Stomach (tissue), 19 donors: ENCODE measurements at places on chromosomes 3 and 15. TPM values are rescaled to one million over a fixed set of nuclear protein-coding genes. Genes with fewer than 3 reads are reported as not detected.

DNA sequence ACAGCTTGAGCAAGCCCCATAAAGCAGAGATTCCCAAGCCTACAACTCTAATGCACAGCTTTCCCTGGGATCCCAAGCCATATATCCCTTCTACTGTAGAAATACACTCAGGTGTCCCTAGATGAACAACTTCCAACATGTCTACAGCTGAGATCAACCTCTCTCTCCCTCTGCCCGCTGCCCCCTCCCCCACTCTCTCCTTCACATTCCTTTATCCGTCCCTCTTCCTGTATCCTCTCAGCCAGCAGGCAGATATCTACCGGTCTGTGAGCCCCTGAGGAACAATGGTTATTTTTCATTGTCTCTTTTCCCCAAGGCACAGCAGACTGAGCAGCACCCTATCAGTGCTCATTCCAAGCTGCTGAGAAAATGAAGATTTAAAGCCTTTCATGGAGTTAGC lies 138.6 kb downstream of the SUCLG2 start:
- no peak for DNase-seq

DNA sequence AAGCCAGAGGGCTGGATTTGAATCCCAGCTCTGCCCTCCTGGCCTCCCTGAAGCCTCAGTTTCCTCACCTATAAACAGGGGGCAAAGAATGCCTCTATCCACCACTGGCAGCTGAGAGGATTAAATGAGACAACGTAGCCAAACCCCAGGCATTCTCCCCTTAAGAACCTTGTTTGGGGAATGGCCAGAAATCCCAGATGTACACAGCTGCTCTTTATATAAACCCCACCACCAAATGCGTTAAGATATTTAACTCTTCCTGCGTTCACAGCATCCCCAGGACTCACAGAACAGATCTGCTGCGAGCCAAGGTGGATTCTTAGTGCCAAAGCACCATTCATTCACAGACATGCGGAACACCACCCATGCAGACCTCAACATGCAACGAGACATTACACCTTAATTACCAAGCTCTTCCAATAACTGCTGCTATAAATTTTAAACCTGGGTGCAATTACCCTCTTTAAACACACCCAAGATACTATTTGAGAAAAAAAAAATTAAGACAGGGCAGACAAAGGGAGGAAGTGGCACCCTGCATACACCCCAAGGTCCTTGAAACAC lies 5.2 kb downstream of the TLE3 start:
- DNase-seq: no peak

DNA sequence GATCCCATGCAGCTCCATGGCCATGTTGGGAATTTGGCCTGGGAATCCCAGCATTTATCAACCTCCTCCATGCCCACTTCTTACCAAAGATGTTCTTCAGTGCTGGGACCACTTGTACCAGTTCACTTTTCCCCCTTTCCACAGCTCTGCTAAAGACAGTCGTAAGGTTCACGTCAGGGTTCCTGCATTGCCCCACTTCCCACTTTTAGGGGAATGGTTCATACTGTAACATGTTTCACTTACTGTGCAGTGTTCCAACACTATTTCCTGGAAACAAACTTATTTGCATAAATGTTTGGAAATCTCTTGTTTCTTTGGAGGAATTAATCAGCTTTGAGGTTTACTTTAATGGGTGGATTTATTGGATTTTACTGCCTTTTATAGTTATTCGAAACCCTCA lies 17.0 kb downstream of the APH1B start:
- no peak for DNase-seq

DNA sequence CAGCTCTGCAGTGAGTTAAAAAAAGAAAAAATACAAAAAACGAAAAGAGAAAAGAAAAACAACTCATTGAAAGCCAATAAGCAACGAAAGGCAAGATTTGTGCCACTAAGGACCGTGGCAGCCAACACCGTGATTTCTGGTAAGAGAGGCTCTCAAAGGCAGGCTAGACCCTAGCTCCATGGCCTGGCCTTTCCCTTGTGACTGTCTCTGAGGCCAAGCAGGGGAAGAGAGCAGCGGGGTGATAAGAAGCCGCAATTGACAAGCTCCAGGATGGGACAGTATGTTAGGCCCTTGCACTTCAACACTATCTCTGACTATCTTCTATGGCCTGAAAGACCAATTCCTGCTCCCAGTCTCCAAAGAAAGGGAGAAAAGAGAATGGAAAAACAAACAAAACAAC lies 12.4 kb downstream of the APOD start:
- no peak for DNase-seq

Gene NT5DC2
- total RNA-seq: 23.7 TPM

DNA sequence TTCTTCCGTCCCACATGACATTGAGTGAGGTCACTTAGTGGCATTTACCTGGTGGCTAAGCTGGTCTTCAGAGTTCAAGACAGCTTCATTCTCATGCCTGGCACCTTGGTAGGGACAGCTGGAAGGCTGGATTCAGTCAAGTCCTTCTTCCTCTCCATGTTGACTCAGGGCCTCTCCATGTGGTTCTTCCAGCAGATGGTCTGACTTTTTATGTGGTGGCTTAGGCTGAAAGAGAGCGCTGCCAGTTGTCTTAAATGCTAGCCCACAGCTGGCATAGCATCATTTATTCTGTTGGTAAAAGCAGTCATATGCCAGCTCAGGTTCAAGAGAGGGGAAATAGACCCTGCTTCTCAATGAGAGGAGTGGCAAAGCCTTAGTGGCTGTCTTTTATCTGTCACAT lies 53.0 kb upstream of the CTDSPL start:
- no peak for DNase-seq

DNA sequence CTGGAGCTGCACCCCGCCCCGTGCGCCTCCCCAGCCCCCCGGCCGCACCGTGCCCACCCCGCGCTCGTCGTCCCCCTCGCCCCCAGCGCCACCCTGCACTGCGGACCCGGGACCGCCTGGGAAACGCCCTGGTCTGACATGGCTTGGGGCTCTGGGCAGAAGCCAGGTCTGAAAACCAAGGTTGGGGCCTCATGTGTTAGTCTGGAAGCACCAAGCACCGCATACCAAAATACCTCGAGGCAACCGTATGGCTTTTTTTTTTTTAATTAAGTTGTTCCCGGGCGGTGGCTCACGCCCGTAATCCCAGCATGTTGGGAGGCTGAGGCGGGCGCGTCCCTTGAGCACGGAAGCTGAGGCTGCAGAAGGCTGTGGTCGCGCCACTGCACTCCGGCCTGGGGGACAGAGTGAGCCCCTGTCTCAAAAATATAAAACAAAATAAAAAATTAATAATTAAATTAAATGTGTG lies 91.5 kb upstream of the CHD2 start:
- DNase-seq: no peak

GRCh38 chr15:71811752-71812735 lies 1.7 kb downstream of the NR2E3 start:
- no peak for DNase-seq

DNA sequence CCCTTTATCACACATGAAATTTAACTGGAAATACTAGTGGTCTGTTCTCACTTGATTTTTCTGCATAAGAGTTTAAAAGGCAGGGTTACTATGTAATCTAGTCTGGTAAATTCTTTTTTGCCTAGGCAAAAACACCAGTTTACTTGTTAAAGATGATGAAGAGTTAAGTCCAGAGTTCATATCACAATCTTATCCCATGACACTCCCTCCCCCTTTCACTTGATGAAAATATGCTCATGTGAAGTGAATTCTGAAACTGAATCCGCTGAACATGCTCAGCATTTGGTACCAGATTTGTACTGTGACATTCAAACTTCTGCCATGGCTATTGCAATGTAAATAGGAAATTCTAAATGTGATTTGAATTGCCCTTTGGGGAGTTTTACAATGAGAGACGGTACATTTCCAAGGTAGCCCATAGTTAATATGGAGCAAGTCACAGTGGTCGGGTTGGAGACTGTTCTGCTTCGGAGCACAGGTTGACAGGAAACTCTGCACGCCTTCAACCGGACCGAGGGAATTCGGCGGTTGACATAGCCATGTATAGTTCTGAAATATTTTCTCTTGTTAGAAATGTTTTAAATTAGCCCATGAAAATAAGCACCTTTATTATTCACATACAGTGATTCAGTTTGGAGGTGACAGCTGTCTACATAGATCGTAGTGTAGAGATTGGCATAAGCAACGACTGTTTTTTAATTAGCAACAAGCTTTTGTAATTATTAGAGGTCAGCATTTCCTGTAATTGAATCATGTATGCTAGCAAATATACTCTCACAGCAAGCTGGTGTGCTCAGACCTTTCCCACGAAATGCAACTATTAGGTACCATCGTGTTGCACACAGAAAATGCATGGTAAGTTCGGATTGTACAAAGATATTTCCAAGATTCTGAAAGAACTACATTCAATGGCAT lies 768.6 kb upstream of the GOLIM4 start:
- DNase-seq: no peak

DNA sequence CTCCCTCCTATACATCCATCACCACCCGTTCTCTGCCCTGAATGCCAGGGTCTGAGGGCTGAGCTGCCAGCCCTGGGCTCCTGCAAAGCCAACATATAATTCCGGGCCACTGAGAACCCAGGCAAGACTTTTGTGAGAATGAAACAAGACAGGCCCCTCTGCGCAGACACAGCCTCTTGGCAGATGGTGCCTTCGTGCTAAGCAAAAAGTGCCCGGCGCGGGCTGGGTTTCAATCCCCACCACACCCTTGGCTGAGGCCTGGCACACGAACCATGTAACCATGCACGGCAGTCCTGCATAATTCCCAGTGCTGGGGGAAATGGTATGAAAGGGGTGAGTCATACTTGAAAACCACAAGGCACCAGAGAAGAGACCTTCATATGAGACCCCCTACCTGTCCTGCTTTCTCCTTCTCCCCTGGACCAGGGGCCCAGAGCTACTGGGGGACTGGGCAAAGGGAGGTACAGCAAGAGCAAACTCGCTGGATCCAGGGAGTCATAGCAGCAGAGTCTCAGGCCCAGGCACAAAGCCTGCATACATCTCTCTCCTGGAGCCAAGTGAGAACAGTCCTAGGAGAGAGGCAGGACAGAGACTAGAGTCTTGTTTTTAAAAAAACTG lies 26.1 kb upstream of the LOXL1 start:
- no peak for DNase-seq

- no peak for DNase-seq
These were observed 42.0 kb upstream of the GCSAM start for GRCh38 chr3:112175037-112175436.
